ENCODE measurements at places on chromosomes 16 and 17. TPM values are rescaled to one million over a fixed set of nuclear protein-coding genes. Genes with fewer than 3 reads are reported as not detected.
A peak's percentile ranks its signal among the peaks of the same experiment; 100 is the strongest.

DNA sequence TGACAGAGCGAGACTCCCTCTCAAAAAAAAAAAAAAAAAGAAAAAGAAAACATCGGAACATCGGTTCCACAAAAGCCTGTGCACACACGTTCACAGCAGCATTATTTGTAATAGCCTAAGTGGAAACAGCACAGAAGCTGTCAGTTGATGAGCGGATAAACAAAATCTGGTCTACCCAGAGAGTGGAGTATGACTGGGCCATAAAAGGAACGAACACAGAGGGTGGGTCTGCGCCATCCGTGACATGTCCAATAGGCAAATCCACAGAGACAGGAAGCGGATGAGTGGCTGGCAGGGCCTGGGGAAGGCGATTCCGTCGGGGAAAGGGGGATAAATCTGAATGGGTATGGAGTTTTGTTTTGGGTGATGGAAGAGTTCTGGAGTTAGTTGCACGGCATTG lies 212.2 kb upstream of the CIBAR2 start:
- no peak for DNase-seq

- no peak for DNase-seq
Measured at GRCh38 chr16:78385086-78385805, 285.8 kb downstream of the WWOX start.

KRTAP3-2 gene
- total RNA-seq = not detected

DNA sequence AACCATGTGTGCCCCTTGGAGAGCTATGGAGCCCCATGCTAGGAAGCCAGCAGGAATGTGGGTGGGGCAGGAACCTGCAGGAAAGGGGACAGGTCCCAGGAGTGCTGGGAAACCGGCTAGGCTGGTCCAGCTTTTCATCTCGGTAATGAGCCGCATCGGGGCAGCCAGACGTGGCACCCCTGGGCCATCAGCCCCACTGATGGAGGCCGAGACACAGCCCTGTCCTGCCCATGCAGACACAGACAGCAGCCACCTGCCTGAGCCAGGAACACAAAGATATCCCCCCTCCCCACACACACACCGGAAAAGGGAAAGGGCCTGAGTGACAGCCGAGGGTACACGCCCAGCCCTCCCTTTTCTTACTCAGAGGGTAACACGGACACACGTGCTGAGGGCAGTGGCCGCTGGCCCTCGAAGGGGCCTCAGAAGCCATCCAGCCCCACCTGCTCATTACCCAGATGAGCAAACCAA lies 18.1 kb downstream of the PPL start:
- peak; percentile 33 for DNase-seq

ATAD5 gene
- 0.38 TPM for total RNA-seq

GRCh38 chr17:36085765-36086164 lies 4.2 kb downstream of the CCL3 start:
- DNase-seq = peak; percentile 28

GRCh38 chr16:82830944-82831343 lies 204.2 kb downstream of the CDH13 start:
- DNase-seq = no peak

COPRS gene
- 78.7 TPM for total RNA-seq

GRCh38 chr16:73214825-73215677 lies 167.1 kb upstream of the ZFHX3 start:
- no peak for DNase-seq

C16orf46 gene
- 0.26 TPM for total RNA-seq

SCGB1C2 gene
- not detected for total RNA-seq

ALOXE3 gene
- 2.0 TPM for total RNA-seq

- DNase-seq = no peak
Measured at GRCh38 chr17:73933164-73933766, 270.2 kb upstream of the RPL38 start.

KRTAP4-5 gene
- not detected for total RNA-seq

SPATA33 gene
- total RNA-seq = 2.3 TPM

DNA sequence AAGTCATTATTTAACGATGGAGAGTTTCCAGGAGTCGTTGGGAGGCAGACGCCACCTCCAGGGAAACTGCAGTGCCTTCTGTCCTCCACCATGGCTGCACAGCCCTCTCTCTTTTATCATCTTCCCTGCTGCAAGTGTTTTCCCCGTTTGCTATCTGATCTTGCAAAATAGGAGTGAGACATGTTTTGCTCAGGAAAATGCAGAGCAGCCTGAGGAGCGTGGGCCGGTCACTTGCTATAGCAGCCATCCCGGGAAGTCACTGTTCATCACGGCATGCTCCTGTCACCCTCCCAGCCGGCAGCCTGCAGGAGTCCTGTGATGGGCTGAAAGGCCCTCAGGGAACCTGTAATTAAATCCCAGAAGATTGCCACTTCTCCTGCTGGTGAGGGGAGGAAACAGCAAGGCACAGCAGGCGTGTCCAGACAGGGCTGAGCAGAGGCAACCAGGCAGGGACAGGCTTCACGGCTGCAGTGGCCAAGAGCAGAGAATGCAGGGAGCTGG lies 143.1 kb downstream of the GSG1L start:
- peak; percentile 50 for DNase-seq

DPEP3 gene
- total RNA-seq = not detected

- no peak for DNase-seq
Measured at GRCh38 chr16:29698484-29699323, 19.7 kb downstream of the QPRT start.

DNA sequence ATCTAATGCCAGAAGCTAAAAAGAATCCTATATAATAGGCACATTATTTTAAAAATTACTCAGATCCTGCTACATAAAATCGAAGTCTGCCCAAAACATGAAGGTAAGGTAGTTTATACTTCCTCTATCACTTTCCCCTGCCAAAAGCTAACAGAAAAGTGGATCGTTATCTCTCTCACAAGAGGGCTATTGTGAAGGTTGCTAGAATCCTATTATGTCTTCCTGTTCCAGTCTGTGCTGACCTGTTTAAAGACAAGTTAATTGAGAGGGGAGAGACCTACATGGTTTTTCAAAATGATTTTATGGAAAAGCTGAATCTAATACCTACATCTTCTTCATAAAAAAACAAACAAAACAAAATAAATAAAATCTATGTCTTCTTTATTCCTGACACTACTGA lies 1410.9 kb upstream of the CDH8 start:
- DNase-seq = no peak

- DNase-seq = no peak
Measured at GRCh38 chr17:20315821-20316220, 151.5 kb downstream of the LGALS9B start.

- DNase-seq = peak; percentile 20
Measured at GRCh38 chr17:65220732-65221131, 83.6 kb downstream of the RGS9 start.

BCAR1 gene
- 32.5 TPM for total RNA-seq

DNA sequence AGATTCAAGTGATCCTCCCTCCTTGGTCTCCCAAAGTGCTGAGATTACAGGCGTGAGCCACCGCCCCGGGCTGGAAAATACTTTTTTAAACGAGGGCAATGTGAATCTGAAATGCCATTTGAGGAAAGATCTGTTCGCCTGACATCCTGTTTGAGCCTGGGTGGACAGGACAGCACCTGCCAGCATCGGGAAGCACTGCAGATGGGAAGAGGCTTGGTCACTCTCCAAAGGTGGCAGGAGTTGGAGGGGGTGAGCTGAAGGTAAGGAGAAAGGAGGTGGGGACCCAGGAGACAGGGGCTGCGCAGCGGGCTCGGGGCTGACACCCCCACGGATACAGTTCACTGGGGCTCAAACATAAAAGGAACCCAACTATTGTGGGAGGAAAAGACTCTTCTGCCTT lies 3.9 kb upstream of the BIRC5 start:
- no peak for DNase-seq

PRM2 gene
- not detected for total RNA-seq

DNA sequence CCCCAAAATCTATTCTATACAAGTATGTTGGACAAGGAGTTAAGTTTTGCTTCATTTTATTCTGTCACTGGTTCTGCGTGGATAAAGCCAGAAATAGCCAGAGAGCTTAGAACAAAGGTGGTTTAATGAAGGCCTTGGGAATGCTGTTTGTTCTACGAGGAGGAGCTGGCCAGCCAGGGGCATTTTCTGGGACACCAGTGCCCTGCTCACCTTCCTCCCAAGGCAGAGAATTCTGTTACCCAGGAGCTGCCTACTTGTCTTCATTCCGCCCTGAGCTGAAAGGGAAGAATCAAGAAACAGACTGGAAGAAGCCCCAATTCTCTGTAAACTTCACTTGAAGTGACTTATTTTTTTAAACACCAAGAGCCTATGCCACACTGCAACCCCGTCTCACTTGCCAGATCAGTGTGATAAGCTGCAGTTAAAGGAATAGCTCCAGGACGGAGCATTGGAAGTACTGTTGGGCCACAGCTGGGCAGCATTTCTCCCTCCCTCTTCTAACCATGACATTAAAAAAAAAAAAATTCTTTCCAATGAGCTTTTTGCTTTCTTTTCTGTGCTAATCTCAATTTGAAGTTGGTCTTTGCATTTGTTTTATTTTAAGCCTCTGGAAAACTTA lies 149.8 kb upstream of the DYNLRB2 start:
- no peak for DNase-seq
